ENCODE measurements at places on chromosomes 6 and 20. TPM values are rescaled to one million over a fixed set of nuclear protein-coding genes. Genes with fewer than 3 reads are reported as not detected.

Gene GATA5
- total RNA-seq: not detected

Gene SIRPD
- total RNA-seq: 0.09 TPM

Gene FAM83B
- total RNA-seq: not detected

Gene CST7
- total RNA-seq: not detected

Gene SIGLEC1
- not detected for total RNA-seq

Gene TTLL9
- not detected for total RNA-seq

Gene MMP24
- 0.63 TPM for total RNA-seq

Gene PPP1R14C
- 0.47 TPM for total RNA-seq

Gene DEFB132
- not detected for total RNA-seq

Gene ZC2HC1B
- not detected for total RNA-seq

Gene TSHZ2
- total RNA-seq: not detected

Gene ULBP3
- 9.2 TPM for total RNA-seq

Measured in endothelial cell of coronary artery (primary cell).